Astrocyte of the cerebellum (primary cell): ENCODE measurements at places on chromosomes 16 and 17.

DNA sequence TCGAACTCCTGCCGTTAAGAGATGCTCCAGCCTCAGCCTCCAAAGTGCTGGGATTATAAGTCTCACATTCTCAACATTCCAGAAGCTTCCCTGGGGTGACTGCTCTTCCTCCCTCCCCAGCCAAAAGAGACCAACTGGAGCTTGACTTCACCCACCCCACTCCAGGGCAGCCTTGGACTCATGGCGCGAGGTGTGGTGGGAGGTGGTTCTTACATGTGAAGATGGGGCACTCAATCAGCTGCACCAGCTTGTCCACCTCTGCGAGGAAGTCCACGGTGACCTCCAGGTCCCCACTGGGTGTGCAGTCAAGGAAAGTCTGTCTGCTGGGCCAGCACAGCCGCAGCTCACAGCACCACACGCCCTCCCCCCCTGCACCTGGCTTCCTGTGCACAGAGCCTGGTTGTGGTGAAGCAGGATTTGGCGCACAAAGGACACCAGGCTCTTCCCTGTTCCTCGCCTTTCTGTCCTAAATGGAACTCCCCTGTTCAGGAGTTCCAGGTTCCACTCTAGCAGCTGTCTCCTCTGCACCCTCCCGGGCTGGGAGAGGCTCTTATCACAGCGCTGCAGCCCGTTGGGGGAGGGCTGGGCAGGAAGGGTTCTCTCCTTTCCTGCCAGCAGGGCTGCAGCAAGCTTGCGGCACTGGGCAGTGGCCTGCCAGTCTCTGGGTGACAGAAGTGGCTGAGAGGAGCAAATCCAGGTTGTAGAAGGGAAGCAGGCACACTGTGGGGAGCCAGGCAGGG, 9.6 kb upstream of the MTSS2 start:
- DNase-seq = no peak

DNA sequence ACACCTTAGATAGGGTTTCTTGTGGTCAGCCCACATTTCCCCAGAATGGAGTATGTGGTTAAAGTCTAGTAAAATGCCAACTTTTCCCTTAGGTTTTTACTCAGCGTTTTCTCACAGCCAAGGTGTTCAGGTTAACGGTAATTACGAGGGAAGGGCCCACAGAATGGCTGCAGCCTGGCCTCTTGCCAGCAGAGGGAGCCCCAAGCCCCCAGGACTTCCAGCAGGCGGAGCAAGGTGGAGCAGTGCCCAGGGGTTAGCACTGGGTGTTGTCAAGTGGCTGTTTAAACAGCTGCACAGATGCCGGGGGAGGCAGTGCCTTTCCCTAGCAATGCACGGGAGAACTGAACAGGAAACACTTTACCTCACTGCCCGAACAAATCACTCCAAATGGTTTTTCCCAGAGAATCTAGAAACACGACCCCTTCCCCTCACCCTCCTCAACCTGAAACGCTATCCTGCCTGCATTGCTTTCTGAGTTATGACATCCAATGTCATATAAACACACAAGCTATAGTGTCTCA, 6.6 kb downstream of the PHB1 start:
- peak; percentile 29 for DNase-seq

DNA sequence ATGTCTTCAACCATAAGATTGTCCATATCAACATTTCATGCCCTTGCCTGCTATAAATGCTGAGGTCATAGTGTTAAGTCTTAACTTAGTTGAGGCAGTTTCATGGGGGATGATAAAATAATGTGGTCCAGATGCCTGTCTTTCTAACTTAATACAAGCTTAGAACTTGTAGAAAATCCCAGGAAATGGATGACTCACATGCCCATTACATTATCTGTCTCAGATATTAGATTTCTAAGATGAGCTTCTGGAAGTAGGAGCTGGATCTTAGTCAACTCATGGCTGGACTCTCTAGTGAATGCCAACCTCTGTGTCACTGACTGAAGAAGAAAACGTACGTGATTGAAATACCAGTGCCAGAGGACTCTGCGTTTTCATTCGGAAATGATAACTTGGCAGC, 797.5 kb upstream of the EEF2KMT start:
- DNase-seq = no peak

DNA sequence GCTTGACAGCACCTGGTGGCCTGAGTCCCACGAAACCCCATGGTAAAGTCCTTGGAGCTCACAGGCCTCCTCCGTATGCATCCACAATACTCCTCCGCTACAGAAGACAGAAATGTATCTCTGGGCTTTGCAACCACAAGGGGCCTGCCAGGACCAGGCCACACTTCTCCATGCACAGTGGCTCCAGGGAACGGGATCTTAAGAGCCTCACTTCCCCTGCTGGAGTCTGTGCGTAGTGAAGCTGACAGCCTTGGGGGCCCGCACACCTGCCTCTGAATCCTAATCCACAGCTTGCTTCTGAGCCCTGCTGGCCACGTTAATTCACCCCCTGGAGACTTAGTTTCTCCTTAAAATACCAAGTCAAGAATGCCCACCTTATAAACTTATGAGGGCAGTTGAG, 125.7 kb downstream of the COPRS start:
- no peak for DNase-seq

DNA sequence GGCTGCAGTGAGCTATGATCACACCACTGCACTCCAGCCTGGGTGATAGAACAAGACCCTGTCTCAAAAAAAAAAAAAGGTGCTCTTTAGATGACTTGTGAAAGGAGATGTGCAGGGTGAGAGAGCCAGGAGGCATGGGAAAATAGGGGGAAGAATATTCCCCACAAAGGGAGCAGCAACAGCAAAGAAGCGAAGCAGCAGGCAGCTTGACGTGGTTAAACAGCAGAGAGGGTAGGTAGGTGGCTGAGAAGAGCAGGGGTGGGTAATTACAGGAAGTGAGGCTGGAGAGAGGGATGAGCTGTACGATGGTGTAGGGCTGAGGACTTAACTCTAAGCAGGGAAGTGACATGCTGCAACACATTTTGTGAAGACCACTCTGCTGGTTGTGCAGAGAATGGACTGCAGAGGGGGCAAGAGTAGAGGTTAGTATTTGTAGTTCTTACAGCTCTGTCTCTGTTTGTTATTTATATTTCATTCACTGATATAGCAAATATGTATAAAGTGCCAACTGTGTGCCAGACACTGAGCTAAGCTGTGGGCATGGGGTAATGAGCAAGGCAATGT, 1.6 kb downstream of the HEATR3 start:
- DNase-seq = peak; percentile 38
